ENCODE measurements at places on chromosomes 12 and 14.

DNA sequence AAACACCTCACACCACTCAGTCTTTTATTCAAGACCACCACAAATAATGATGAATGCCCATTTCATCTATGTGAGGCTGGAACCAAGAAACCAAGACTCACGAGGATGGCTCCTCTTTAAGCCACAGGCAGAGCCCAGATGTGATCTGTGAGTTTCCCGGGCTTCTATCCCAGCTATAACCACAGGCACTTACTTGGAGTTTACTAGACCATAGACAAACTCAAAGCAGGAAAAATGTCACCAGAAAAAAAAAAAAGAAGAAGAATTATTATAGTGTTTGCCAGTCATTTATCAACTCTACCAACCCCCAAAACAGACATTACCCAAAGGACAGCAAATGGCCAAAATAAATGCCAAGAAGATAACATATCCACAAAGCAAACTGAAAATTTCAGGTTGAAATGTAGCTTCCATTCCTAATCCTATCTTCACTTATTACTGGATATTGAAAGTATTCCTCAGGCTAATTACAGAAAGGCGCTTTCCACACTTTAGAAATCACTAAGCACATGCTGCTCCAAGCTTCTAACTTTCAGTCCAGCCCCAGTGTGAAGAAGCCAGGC, 44.7 kb downstream of the ZFYVE1 start:
- DNase-seq = no peak

DNA sequence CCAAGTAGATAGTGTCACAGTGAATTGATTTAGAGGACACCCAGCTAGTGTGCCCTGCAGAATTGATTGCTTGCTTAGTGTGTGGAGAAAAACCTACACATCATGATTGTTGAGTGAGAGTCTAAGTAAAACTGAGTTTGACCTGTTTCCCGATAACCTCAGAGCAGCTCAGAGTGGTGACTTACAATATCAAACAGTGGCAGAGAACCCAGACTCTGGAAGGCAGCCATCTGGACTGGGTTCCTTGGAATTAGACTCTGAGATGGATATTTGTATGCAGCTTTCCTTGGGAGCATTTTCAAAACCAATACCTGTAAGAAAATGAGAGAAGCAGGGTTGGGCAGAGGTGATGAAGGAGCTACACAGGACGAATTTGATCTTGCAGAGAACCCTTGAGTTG, 109.8 kb downstream of the IPO8 start:
- DNase-seq = no peak

DNA sequence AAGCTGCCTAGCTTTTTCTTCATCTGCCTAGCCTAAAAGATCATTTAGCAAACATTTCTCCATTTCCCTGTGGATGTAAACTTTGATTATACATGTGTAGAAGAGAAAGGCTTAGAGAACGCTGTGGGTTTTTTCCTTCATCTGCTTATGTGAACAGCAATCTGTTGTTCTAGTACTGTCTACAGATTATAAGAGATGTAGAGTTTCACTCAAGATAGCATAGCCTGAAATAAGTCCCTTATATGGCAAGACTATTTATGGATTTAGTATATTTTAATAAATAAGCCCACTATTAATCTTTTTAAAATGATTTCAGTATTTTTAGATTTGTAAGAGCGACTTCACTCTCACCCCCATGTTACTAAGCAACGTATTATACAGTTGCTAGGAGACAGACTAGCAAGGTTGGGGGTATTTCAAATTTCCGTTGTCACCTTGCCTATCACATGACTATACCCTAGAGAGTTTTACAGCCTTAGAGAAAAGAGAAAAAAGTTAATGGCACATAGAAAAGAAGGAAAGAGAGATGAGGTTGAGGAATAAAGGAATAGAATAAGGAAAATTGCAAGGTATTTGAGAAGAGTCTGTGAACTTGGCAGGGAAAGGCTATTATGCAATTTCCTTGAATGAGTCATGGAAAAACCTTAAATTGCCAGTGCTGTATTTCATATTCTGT, 12.2 kb upstream of the TUBA1A start:
- no peak for DNase-seq

DNA sequence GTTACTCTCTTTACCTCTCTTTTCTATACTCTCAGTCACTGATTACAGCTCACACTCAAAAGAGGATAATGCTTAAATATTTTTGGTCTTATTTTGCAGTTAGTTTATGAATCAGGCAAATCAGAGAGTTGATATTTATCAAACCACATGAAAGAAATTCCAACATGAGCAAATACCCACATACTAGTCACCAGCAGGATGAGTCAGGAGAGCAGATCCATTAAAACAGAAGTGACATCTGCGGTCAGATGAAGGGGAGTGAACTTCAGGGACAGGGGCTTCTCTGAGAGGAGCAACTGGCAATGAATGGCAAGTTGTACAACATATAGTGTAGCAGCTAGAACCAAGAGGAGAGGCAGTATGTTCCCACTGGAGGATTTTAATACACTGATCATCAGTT, 258.7 kb downstream of the SYT10 start:
- no peak for DNase-seq

DNA sequence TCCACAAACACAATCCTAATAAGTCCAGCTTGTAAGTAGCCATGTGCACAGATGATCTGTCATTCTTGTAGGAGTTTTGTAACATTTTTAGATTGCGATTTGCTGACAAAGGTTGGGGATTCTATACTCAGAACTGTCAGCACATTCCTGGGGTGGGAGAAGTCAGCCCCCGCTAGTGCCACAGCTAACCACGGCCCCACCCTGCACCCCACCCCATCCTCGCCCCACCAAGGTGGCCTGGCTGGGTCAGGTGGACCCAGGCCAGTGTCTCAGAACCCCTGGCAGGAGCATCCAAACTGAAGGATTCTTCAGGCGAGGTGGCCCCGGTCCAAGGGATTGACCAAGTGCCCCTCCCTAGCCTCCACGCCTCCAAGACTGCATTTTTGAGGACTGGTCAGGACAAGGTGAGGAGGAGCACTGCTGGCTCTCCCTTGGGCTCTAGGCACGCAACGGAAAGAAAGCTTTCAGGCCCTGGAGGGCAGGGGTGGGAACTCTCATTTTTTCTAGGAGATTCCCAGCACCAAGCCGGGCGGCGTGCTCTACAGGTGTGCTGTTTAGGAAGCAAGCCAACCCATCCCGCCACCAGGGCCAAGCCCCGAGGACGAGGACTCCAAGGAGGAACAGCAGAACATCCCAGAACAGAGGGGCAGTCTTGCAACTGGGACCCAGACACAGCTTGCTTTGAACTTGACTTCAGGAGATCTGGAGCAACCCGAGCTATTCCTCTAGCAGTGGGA, 172.8 kb downstream of the BCL11B start:
- DNase-seq = no peak

GRCh38 chr14:51302295-51303030, 62.4 kb downstream of the TMX1 start:
- DNase-seq = no peak

GRCh38 chr12:51923506-51924365, 16.4 kb downstream of the ACVRL1 start:
- DNase-seq = peak; percentile 49

- no peak for DNase-seq
Observed at GRCh38 chr12:79857675-79858074, 77.2 kb downstream of the PPP1R12A start.
